ENCODE measurements at places on chromosomes 12 and 14.

- DNase-seq: no peak
Observed at GRCh38 chr12:45017916-45018315, 33.0 kb downstream of the DBX2 start.

DNA sequence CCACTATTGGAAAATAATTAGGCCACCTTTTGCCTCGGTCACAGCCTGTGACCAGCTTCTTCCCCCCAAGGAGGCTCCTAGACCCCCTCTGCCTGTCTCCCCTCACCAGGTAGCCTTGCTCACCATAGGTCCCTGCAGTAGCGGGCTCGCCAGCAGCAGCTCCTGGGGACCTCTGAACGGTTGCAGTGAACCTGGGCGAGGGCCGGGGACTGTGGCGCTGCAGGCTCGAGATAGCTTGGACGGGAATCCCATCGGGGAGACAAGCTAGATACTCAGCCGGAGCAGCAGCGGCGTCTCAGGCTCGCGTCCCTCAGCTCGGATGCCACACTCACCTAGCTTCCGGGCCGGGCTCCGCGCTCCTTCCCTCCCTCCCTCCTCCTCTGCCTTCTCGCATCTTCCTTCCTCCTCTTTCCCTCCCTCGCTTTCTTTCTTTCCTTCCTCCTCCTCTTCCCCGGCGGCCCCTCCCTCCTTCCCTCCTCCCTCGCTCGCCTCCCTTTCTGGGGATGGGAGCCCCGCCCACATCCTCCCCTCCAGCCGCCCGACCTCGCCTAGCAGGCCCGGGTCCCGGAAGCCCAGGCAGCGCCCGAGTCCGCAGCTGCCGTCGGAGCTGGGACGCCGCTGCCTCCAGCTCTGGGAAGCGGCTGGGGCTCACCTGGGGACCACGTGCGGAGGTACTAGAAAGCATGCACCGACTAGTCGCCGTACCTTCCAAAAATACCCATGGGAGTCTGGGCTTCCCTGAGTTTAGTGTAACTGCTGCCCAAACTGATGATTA, at the start of gene BMP4:
BMP4 (minus strand) TSS at position 399 of the 775 bp plus-strand sequence. CDS start 4,603 bp downstream, outside the sequence.
- DNase-seq: no peak

- no peak for DNase-seq
Observed at GRCh38 chr12:128076188-128076587, 190.8 kb upstream of the TMEM132C start.

GRCh38 chr12:122205053-122205925, 1.8 kb downstream of the B3GNT4 start:
- DNase-seq: no peak

- DNase-seq: no peak
Observed at GRCh38 chr14:57530571-57530970, 36.9 kb upstream of the CCDC198 start.

DNA sequence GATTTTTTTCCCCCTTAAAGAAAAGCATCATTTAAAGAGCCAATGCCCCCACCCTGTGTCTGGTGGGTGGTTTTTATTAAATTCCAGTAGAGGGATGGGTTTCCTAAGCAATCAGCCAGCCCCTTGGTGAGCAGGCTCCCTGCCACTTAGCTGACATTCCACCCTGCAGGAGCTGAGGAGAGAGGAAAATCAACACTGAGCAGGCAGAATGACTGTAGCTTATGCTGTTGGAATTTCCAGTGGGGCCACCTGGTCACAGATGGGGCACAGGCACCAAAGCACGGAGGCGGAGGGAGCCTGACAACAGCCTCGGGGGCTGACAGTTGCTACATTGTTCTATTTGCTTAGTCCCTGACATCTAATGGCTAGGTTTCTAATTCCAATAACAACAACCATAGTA, 127.7 kb downstream of the TMEM30B start:
- no peak for DNase-seq

GRCh38 chr12:54159140-54159539, 29.6 kb downstream of the SMUG1 start:
- peak; percentile 11 for DNase-seq

GRCh38 chr14:24307575-24308341, at the start of gene CIDEB:
Gene CIDEB, minus strand, starts transcription at chr14:24307977. Its CDS starts 119 bp downstream, at chr14:24307858.
- DNase-seq: peak; percentile 5

DNA sequence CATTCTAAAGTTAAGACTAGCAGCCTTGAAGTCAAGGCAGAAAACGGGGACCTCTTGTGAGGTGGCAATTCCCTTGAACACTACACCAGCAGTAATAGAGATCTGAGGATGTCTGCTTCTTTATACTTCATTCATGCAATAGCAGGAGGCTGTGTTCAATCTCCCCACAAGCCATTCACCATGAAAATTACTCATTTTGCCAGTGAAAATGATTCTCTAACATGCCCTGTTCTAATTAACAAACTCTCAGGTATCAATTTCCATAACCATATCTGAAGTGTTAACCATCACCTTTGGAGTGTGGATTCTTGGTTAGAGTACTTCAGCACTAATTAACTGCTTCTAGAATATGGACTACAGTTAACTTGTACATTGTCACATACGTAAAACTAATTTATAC, 3.4 kb upstream of the GLIPR1 start:
- no peak for DNase-seq

GRCh38 chr12:25056011-25056410, 107.1 kb upstream of the BCAT1 start:
- DNase-seq: no peak

GRCh38 chr14:99904506-99904905, 111.3 kb downstream of the EML1 start:
- no peak for DNase-seq

- DNase-seq: no peak
Observed at GRCh38 chr12:114790276-114790675, 106.3 kb upstream of the TBX3 start.

GRCh38 chr14:21106498-21107282, 5.8 kb downstream of the TMEM253 start:
- peak; percentile 77 for DNase-seq

DNA sequence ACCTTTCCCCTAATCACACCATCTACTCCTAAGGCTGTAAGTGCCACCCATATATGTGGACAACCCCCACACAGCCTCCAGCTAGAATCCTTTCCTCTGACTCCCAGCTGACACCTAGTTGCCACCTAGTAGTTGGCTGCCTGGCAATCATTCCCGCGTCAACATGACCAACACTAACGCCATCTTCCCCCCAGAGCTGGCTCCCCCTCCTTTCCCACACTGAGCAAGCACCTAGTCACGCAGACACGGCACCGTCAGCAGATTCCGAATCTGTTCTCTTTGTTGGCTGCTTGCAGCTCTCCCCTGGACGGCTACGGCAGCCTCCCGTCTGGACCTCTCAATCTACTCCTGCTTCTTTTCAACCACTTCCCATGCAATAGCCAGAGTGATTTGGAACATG, 27.7 kb downstream of the UBR7 start:
- DNase-seq: no peak

- DNase-seq: no peak
Observed at GRCh38 chr12:54603872-54604271, 15.4 kb upstream of the PPP1R1A start.

GRCh38 chr14:66041582-66041981, 444.6 kb upstream of the CCDC196 start:
- peak; percentile 46 for DNase-seq

DNA sequence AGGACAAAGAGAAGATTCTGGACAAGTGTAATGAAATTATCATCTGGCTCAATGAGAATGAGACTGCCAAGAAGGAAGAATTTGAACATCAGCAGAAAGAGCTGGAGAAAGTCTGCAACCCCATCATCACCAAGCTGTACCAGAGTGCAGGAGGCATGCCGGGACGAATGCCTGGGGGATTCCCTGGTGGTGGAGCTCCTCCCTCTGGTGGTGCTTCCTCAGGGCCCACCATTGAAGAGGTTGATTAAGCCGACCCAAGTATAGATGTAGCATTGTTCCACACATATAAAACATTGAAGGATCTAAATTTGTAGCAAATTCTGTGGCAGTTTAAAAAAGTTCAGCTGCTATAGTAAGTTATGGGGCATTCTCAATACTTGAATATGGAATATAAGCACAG, 174.3 kb upstream of the CCND2 start:
- DNase-seq: no peak

DNA sequence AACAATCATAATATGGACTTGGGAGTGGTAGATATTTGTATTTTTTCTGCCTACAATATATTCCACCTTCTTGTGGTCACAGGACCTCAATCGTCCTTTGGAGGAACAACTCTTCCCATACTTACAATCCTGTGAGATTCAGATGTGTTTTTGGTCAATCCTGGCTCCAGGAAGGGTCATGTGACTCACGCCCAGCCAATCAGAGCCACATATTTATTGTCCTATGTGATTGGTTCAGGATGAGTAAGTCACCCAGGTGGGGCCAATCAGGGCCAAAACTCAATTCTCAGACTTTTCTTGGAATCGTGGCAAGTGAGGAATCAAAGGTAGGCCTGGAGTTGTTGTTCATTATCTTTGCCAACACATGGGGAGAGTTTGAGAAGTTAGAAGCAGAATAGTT, 264.9 kb downstream of the SUDS3 start:
- DNase-seq: no peak

GRCh38 chr12:68224613-68225285, 861 bp downstream of the IL26 start:
- DNase-seq: no peak

DNA sequence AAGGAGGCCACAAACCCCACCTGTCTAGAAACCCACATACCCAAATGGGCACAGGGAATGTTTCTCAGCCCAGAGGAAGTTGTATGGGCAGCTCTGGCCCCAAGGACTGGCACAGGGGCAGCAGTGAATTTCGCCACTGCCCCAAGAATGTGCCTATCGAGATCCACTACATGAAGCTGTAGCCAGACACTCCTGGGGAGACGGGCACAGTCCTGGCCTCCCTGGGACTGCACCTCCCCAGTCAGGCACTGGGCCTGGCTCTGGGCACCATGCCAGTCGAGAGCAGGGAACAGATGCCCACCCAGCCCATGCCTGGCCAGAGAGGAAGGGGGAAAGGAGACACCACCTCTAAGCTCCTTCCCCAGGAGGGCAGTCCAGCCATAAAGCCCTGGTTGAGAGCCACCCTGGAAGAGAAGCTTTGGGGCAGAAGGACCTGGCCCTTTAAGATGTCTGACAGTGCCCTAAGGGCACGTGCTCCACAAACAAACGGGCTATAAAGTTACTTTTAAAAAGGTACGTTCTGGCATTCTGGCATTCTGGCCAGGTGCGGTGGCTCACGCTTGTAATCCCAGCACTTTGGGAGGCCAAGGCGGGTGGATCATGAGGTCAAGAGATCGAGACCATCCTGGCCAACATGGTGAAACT, 8.4 kb downstream of the ADCY6 start:
- no peak for DNase-seq

DNA sequence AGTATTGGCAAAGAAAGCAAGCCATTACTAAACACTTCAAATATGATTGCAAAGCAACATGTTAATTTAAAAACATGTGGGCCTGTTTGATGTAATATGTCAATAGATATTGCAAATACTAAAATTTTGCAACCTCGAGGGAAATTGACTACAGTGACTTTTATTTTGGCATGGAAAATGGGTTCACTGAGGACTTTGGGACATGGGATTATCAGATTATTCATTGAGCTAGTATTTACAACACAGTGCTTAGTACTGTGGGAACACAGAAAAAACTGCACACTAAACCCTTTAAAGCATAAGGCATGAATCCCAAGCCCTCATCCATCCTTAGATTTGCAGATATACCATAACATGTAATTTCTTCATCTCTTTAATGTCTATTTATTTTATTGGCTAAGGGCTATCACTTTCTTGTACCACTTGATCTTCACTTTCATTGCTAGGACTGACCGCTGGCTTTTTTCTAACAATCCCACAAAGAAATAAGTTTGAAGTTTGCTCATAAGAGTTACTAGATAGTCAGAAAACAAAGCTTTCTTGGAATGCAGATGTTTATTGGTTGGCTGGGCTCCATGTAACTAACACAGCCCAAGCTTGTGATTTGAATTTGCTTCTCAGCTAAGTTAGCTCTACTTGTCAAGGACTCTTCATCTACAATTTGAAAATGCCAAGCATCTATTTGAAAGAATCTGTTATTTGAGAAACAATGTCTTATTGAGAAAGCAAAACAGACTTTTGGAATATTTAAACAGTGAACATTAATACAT, 48.7 kb downstream of the PPFIBP1 start:
- DNase-seq: no peak

DNA sequence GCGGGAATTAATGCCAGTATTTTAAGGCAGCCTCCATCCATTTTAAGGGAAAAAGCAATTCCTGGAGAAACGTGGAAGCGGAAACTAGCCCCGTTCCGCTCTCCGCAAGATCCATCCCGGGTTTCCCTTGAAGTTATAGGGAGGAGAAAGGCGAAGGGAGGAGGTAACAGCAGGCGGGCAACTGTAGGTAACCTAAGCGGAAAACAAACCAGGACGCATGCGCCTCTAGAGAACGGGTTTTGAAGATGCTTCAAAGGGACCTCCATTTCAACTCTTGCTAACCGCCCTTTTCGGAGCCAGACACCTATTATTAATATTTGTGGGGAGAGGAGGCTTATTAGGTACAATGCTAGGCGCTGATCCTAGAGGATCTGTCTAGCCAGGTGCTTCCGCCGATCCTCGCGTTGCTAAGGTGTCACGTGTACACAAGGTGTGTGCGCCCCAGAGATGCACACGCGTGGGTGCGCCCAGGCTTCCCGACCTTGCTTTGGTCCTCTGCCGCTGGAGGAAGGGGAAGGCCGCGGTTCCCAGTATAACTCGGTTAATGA, 6.2 kb downstream of the TBX5 start:
- DNase-seq: no peak

DNA sequence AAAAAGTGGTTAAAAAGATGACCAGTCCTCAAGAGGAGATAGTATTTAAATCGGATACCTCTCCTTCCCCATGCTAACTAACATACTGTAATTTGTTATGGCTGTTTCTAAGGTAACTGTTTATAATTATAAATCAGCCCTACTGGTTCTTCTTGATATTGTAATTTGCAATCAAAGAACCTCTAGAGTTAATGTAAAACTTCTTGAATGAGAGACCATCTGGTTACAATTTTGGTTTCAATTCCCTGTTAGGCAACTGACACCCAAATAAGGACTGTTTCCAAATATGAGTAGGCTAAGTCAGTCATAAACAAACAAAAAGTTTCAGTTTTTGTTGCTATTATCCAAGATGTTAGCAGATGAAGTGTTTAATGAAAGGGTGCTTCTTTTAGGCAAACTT, 120.2 kb upstream of the DNM1L start:
- no peak for DNase-seq

DNA sequence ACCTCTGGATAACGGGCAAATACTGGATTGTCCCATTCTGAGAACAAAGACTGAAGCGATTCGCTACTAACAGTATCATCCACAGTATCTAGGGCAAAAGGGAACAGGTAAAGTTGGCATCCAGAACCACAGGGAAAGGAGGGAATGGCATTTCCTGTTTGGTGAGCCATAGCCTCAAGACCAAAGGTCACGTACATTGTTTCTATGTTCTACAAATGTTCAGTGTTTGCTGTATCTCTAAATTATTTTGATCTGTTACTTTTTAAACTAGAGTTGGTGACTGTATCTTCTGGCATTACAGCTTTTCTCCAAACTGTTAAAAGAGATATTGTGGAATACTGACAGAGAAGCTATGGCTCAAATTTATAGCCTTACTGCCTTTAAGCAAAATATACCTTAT, 9.7 kb downstream of the MLH3 start:
- no peak for DNase-seq

DNA sequence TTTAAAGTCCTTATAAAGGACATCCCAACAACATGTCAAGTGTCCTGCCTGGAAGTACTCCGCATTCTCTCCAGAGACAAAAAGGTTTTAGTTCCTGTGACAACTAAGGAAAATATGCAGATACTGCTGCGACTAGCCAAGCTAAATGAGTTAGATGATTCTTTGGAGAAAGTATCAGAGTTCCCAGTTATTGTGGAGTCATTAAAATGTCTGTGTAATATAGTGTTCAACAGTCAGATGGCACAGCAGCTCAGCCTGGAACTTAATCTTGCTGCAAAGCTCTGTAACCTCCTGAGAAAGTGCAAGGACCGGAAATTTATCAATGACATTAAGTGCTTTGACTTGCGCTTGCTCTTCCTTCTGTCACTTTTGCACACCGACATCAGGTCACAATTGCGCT, 40.2 kb downstream of the RIC8B start:
- no peak for DNase-seq
